ENCODE measurements at places on chromosomes 11 and 22.

DNA sequence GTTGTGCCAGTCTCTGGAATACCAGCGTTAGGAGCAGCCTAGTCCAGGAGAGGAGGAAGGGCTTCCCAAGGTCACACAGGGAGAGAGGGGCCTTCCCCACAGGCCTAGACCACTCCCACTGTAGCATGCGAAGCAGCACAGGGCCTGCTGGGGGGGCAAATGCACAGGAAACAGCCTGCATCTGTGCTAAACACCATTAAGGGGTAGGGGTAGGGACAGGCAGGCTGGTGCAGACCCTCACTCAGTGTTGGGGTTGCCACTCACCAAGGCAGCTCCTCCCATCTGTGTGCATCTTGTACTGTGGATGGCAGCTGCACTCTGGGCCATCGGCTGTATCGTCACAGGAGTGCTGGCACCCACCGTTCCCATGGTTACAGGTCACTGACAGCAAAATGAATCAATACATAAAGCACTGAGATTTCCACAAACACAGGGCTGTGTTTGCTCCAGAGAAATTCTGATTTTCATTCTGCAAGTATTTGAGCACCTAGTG, 24.9 kb downstream of the SCUBE2 start:
- no peak for DNase-seq

GRCh38 chr11:79362206-79362757, 78.5 kb downstream of the TENM4 start:
- no peak for DNase-seq

DNA sequence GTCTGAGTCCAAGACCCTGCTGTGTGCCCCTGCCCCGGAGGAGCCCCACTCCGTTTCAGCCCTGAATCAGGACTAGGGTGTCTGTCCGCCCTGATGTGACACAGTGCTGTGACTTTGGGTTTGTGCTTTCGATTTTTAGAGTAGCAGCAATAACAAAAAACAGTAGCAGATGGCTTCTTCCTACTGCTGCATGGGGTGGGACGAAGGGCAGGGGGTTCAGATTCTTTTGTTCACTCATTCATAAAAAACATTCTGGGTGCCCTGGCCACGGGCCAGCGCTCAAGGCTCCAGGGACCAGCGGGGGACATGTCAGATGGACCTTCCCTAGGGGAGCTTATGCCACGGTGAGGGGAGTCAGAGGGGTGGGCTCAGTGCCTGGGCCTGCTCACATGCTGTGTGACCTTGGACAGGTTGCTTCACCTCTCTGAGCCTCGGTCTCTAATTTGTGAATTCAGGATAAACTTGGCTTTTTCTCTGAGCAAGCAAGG, 24.6 kb upstream of the PRR5 start:
- DNase-seq: peak; percentile 65

DNA sequence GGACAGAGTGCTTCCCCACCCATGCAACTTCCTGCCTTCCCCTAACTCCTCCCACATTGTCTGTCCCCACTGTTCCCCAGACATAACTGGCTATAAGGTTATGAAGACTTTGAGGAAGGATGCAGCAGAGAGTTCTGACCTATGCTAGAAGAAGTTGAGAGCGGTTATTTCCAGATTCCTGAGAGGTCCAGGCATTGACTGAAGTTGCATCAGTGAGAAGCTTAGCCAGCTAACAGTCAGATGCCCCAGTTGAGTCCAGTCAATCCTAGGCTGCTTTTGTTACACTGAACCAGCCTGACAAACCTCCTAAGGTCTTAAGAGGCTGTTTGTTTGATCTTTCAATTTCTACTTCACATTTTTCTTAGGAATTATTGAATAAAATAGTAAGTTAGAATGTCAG, 937.9 kb upstream of the CCDC90B start:
- DNase-seq: no peak

DNA sequence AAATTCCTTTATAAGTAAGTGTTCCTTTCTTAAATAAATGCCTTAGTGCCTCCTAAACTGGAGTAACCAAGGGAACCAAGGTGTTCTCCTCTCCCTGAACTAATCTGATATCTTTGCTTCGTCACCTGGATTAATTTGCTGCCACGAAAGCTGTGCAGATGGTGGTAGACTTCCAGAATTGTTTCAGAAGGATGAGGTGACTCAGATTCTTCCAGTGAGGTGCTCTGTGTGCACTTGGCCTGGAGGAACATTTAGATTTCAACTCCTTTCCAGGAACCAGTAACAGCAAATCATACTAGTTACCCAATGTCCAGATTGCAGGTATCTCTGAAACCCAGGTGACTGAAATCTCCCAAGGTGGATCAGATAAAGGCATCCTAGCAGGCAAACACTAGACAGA, 181.9 kb downstream of the FAT3 start:
- DNase-seq: no peak

GRCh38 chr11:23202611-23203010, 342.3 kb upstream of the CCDC179 start:
- DNase-seq: no peak

DNA sequence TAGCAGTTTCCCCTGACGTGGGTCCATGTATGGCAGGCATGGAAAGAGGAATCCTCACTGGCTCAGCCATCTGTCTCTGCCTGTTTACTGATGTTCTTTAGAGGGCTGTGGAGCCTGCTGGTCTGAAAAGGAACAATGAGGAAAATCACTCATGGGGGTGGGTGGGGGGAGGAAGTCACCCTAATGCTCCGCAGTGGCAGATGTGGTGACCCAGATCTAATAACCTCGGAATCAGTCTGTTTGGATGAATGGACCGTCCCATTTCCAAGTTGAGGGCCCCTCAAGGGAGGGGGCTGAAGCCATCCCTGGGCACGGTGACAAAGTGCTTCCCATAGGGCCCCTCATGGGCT, 4.4 kb downstream of the BCR start:
- DNase-seq: no peak

GRCh38 chr11:133520707-133521106, 11.6 kb downstream of the OPCML start:
- DNase-seq: no peak

DNA sequence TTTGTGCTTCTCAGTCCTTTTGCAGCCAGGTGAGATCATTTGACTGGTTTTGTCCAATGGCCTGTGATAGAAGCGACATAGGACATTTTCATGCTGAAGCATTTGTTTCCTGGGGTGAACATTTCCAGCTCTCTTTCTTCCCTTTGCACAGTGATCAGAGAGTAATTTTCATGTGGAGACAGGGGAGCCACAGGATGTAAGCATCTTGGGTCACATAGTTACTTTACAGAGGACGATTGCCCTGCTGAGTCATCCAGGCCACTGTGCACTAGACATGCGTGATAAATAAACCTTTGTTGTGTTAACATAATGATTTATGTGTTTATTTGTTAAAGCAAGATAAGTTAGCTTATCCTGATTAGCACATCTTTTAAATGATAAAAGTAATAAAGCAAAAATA, 263.5 kb upstream of the CCDC179 start:
- no peak for DNase-seq

GRCh38 chr11:44126304-44126703, 30.8 kb downstream of the EXT2 start:
- no peak for DNase-seq

DNA sequence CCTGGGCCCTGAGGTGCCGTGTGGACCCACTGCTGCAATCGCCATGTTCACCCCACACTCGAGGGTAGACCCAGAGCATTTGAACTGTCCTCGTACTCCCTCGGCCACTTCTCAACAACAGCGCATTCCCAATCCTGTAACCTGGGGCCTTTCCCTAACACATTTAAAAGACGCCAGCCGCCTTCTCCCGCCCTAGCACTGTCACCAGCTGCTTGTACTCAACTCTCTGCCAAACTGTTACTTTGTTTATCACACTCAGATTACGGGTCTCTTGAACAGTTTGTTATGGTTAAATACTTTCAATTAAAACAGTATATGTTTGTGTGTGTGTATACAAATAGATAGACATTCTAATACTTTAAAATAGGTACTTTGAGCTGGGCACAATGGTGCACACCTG, 20.7 kb downstream of the CDKN1C start:
- no peak for DNase-seq

GRCh38 chr22:30650508-30651116, 15.0 kb downstream of the SLC35E4 start:
- no peak for DNase-seq

DNA sequence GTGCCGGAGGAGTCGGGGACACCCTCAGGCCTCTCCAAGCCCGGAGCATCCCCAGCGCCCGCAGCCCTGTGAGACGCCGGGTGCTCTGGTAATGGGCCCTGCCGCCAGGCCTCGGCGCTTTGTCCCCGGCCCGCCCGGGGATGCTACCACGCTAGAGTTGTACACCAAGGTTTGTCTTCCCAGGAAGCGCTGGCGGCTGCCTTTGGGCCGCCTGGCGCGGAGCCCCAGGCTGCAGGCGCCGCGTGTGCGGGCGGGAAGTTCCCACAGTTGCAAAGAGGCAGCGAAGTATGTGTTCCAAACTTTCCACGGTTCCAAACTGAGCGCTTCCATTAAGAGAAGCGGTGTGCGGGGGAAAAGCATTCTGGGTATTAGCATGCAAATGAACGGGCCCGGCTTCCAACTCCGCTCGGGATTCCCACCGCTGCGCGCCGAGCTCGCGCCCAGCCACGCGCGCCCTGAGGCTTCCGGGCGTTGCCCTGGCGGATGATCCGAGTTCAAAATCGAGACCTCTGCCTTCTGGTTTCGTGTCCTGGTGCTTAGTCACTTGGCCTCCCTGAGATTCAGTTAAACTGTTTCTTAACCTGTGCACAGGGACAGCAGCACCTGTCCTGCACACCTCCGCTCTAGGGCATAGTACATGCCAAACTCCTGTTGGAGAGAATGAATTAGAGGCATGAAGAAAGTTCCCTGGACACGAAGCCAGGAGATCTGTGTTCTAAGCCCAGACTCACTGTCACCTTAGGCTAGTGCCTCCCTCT, 1.3 kb upstream of the PATZ1 start:
- DNase-seq: no peak

GRCh38 chr11:81874635-81875034, 859.0 kb downstream of the FAM181B start:
- DNase-seq: no peak

- DNase-seq: no peak
Measured at GRCh38 chr22:27113641-27114040, 456.3 kb downstream of the MIAT start.

DNA sequence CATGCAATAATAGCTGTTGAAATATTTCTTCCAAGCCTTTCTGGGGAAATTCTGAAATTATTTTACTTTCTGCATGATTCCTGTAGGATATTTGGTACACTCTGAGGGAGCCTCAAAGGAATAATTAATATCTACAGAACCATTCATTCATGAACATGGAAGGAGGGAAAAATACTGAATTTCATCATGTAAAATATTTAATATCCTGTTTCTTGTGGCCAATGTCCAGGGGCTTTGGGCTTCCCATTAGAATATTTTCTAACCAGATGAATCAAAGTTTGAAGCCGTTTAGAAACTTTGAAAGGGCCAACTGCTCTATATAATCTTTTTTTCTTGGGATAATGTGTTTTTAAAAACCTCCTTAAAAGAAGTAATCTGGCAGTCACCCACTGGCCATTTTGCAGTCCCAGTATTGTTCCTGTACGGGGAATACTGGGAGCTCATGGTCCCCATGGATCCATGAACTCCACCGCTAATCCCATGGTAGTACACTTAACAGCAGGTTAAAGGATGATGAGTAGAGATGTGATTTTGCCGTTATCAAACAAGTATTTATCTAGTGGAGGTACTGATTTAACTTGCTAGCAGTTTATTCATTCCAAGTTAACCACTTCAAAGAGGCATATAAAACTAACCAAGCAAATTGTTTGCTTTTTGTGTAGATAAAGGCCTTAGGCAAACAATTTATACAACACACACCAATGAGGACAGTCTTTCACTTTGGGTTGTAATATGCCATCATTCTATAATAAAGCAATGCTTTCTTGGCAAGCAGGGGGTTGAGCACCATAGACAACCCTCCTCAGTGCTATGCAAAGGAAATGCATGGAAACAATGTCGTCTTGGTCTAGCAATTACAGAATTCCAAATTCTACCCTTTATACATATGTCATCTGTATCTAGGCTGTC, 34.5 kb upstream of the BLID start:
- no peak for DNase-seq

DNA sequence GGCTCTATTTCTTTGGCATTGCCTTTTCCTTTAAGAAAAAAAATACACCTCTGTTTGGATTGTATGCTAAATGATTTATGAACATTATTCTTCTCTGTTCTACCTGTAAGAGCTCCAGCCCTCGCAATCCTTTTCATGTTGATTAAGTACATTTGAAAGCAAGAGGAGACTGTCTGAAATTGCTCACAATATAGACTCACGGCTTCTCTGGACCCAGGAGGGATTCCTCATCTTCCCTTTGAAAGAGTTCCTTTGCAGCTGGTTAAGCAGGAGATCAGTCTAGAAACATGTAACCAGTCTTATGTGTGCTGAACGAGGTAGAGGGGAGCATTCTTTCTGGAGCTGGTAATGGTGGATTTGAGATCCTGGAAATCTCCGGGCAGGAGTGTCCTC, 47.4 kb downstream of the PKNOX2 start:
- DNase-seq: no peak

DNA sequence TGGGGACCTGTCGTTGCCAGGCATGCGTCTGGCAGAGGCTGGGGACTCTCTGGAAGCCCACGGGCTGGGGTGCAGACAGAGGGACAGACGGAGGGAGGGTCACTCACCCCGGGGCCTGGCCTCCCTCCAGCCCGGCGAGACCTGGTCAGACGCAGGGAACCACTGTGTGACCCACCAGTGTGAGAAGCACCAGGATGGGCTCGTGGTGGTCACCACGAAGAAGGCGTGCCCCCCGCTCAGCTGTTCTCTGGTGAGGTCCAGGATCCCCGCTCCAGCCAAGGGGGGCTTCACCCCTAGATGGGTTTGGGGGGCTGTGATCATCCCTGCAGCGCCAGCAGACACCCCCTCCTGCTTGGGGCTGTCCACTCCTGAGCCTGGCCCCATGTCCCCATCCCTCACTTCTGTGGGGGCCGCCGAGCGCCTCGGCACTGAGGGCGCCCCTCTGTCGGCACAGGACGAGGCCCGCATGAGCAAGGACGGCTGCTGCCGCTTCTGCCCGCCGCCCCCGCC, 23.6 kb upstream of the MUC5B start:
- DNase-seq: no peak

GRCh38 chr11:119417726-119418540, 5.0 kb downstream of the THY1 start:
- DNase-seq: no peak

- DNase-seq: no peak
Measured at GRCh38 chr11:44564670-44565210, 723 bp upstream of the CD82 start.

GRCh38 chr11:132251061-132251460, 880.6 kb downstream of the NTM start:
- DNase-seq: no peak

- no peak for DNase-seq
Measured at GRCh38 chr22:43247546-43248260, 60.8 kb upstream of the TTLL12 start.

- DNase-seq: no peak
Measured at GRCh38 chr22:40247976-40248375, 70.3 kb downstream of the TNRC6B start.

Measured in hematopoietic multipotent progenitor cell treated with erythropoietin and hydrocortisone succinate and interleukin-3 and kit ligand, for 17 days (in vitro differentiated cells).